ENCODE measurements at places on chromosomes 11 and 22.

DNA sequence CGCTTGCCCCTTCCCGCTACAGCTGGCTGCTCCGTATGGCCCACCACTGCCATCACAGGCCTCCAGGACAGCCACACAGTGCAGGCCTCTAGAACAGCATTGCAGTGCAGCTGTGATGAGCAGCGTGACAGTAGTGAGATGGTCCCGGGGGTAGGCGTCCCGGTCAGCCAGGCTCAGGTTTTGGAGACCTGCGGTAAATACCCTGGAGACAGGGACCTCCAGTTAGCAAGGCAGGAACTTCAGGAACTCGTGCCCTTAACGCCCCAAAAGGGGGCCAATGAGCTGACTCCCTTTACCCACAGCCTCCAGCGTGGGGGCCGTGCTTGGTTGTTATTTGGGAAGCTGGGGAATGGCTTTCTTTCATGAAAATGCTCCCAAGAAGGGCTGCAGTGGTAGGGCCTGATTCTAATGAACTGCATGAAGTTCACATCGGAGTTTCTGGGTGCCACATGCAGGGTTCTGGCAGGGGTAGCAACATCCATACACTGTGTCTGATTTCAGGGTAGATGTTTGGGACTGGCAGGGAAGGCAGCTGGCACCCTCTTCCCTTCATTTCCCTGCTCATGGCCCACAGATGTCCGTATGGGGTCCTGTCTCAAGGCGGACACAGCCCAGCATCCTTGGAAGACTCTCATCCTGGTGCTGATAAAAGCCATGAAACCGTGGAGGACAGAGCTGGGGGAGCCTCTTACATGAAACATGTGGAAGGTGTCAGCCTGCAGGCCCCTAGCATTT is 440.5 kb downstream of the TBC1D22A start:
- H3K4me3 ChIP-seq, result no peak overlapping the region
- ATAC-seq, result no peak
- no peak overlapping the region for H3K27ac ChIP-seq
- H3K27me3 ChIP-seq, result peaks cover 17% of the 10 kb centered on the region
- no peaks in the 10 kb centered on the region for H3K4me1 ChIP-seq
- H3K36me3 ChIP-seq, result no peaks in the 10 kb centered on the region

DNA sequence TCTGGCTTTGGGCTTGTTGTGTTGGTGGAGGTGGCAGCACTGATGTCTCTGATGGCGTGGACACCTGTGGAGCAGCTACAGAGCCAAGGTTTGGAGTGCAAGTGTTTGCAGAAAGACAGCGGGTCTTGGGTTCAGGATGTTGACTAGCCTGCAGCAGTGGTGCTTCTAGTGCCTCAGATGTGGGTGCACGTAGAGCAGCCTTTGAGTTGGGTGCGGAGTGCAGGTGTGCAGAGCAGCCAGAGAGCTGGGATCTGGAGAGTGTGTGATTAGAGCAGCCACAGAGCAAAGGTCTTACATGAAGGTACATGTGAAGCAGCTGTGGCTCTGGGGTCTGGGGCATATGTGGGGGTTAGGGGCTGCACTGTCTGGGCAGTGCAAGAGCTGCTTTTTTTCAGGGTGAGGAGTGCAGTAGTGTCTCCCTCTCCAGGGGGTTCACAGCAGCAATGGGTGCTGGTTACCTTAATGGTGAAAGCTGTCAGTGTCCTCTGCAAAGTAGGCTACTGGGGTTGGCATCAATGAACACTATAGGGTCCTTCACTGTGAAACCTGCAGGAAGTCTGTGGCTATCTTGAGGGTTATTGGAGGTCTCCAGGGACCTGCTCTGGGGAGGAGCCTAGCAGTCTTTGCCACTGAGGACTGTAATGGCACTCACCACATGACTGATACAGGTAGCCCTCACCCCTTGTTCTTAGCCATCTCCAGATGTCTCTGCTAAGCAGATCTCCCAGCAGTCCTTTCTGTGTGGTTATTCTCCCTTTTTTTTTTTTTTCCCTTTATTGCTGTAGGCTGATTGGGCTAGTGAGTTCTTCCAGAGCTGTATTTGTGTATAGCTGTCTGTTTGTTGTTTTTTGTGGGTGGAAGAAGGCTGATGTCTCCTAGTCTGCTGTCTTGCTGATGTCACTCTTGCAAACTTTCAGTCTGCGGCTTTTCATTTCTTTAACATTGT is 14.3 kb downstream of the BIRC2 start:
- no peak overlapping the region for H3K4me3 ChIP-seq
- ATAC-seq, result peak; percentile 83
- H3K27me3 ChIP-seq, result no peaks in the 10 kb centered on the region
- no peak overlapping the region for H3K27ac ChIP-seq

- peak; percentile 75 for ATAC-seq
- H3K27ac ChIP-seq, result no peak overlapping the region
- H3K36me3 ChIP-seq, result no peaks in the 10 kb centered on the region
- H3K27me3 ChIP-seq, result peaks cover 6% of the 10 kb centered on the region
- H3K4me3 ChIP-seq, result no peak overlapping the region
- H3K4me1 ChIP-seq, result no peaks in the 10 kb centered on the region
Observed at GRCh38 chr11:113675003-113675561, 31.0 kb downstream of the TMPRSS5 start.

DNA sequence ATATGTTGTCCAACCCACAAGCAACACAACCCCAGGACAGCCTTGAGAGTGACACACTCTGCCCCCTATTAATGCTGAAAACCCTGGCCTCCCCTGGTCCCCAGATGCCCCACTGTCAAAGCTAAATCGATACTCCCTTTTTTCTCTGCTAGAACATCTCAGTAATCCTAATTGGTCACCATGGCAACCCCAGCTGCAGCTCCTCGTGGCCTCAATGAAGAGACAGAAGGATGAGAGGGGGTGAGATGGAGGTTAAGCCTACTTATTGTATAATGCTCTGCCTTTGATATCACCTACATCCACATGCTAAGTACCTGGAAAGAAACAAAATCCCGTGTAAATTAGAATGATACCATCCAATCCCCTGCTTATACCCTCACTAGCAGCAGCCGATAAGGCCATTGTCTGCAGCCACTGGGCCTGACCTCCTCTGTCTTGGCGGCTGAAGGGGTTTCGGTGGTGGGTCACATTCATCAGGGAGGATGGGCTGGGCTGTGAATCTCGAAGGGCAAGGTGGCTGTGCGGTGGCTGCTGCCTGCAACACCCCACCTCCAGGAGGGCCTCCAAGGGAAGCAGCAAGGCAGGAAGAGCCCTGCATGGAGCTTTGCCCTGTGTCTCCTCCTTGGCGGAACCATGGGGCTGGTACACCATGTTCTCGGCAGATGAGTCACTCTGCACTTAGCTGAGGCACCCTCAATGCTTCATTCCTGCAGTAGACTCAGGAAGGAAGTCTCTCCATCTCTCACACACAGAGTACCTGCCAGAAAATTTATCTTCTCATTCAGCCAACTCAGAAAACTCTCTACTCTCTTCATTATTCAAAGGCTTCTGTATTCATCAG is 399.5 kb downstream of the BUD13 start:
- ATAC-seq, result no peak
- no peaks in the 10 kb centered on the region for H3K4me1 ChIP-seq
- H3K4me3 ChIP-seq, result no peak overlapping the region
- H3K36me3 ChIP-seq, result no peaks in the 10 kb centered on the region
- no peak overlapping the region for H3K27ac ChIP-seq

GRCh38 chr11:3103076-3103475 is 45.9 kb upstream of the CARS1 start:
- no peaks in the 10 kb centered on the region for H3K36me3 ChIP-seq
- H3K27ac ChIP-seq, result no peak overlapping the region
- peaks cover 35% of the 10 kb centered on the region for H3K27me3 ChIP-seq
- no peak overlapping the region for H3K4me3 ChIP-seq
- H3K4me1 ChIP-seq, result peaks cover 6% of the 10 kb centered on the region
- ATAC-seq, result no peak

- H3K27me3 ChIP-seq, result no peaks in the 10 kb centered on the region
- H3K36me3 ChIP-seq, result no peaks in the 10 kb centered on the region
- ATAC-seq, result peak; percentile 56
- H3K4me3 ChIP-seq, result no peak overlapping the region
- no peak overlapping the region for H3K27ac ChIP-seq
Observed at GRCh38 chr11:75326439-75326810, 25.0 kb downstream of the ARRB1 start.
